ENCODE measurements at places on chromosomes 6 and 20.

DNA sequence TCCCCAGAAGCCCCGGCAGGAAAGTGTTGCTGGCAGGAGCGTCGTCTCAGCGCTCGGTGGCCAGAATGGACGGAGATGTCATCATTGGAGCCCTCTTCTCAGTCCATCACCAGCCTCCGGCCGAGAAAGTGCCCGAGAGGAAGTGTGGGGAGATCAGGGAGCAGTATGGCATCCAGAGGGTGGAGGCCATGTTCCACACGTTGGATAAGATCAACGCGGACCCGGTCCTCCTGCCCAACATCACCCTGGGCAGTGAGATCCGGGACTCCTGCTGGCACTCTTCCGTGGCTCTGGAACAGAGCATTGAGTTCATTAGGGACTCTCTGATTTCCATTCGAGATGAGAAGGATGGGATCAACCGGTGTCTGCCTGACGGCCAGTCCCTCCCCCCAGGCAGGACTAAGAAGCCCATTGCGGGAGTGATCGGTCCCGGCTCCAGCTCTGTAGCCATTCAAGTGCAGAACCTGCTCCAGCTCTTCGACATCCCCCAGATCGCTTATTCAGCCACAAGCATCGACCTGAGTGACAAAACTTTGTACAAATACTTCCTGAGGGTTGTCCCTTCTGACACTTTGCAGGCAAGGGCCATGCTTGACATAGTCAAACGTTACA, 817 bp downstream of the GRM1 start:
- DNase-seq: no peak

DNA sequence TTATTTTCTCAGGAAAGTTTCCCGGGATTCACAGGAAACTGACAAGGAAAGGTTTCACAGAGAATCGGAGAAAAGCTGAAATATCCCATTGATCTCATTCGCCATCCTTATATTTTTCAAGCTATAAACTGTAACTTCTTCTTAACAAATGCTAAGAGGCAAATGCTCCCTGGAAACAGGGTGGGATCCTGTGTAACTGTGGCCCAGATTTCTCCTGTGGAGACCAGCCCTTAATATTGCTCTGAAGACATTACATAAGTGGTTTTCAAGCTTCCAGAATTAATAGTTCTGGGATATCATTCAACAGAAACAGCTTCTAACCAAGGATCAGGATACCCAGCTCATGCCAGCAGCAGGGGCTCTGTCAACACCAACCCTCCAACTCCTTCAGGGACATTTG, 69.2 kb downstream of the THBS2 start:
- no peak for DNase-seq

- DNase-seq: no peak
Measured at GRCh38 chr6:5174244-5174643, 86.5 kb downstream of the LYRM4 start.

DNA sequence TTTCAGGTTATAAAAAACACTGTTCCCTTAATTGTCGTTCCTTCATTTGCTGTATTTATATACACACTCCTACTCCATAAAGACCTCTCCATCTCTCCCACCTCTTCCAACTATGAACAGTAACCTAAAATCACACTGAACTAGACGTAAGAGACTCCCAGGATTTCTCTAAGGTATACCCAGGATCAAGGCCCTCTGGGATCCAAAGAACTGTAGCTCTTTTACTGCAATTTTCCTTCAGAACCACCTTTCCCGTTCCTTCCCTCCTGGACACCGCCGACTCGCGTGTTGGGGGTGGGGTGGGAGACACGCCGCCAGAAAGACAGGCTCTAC, 680 bp downstream of the LATS1 start:
- DNase-seq: no peak

- no peak for DNase-seq
Measured at GRCh38 chr6:81734081-81734480, 18.4 kb downstream of the TENT5A start.

DNA sequence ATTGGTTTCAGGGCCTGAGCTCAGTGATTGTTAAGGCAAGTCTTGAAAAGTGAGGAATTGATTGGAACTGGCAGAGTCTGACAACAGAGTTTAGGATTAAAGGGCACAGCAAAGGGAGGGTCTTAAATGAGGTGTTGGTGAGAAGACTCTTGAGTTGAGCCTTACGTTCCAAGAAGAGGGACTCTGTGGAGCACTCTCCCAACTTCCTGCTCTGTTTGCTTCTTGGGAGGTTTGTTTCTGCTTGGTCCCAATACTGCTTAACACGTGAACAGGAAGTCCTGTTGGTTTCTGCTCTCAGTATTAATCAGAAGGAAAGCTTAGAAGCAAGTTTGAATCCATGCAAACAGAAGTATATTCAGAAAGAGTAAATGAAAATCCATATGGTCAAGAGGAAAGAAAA, 15.6 kb upstream of the SYNDIG1 start:
- DNase-seq: no peak

GRCh38 chr20:50515471-50516106, 5.4 kb downstream of the PTPN1 start:
- no peak for DNase-seq

- no peak for DNase-seq
Measured at GRCh38 chr6:68333442-68333841, 301.6 kb upstream of the ADGRB3 start.

- DNase-seq: no peak
Measured at GRCh38 chr20:20903773-20904500, 191.5 kb upstream of the RALGAPA2 start.

GRCh38 chr20:46683668-46683938, 5.6 kb downstream of the TP53RK start:
- DNase-seq: no peak

GRCh38 chr6:33668914-33669313, 42.6 kb downstream of the UQCC2 start:
- DNase-seq: no peak

DNA sequence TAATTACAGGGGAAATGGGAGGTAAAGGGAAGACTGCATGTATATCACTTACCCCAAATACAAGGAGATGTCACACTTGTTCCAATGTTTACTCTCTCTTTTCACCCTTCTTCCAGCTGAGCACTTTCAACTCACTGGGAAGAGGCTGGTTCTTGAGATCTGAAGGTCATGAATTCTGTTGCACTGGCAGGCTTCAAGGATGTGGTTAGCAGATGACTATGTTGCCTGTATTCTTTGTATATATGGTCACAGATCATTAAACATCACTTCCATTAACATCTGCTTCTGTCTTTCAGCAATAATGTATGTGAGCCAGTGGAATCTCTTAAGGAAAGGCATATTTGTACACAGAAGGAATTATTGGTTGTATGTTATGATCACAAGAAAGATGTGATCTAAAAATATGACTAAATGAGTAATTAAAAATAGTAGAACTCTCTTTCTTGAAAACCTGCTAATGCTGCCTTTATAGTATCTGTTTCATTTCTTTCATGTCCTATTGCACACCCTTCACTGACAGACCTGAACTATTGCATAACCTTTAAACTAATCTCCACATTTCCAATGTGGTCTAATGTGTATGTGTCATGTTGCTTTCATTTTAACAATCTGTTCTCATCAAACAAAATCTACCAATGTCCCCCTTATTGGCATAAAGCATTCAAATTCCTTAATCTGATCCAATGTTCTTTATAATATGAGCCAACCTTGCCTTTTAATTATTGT, 131.4 kb upstream of the EPHA7 start:
- no peak for DNase-seq

DNA sequence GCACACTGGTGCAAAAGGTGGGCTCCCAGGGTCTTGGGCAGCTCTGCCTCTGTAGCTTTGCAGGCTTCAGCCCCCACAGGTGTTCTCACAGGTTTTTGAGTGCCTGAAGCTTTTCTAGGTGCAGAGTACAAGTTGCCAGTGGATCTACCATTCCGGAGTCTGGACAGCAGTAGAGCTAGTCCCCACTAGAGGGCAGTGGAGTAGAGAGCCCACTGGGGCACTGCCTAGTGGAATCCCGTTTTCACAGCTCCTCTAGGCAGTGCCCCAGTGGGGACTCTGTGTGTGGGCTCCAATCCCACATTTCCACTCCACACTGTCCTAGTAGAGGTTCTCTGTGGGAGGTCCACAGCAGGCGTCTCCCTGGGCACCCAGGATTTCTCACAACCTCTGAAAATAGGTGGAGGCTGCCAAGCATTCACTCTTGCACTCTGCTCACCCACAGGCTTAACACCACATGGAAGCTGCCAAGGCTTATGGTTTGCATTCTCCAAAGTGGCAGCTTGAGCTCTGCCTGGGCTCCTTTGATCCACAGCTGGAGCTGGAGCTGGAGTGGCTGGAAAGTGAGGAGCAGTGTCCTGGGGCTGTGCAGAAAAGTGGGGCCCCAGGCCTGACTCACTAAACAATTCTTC, 86.3 kb upstream of the PROKR2 start:
- no peak for DNase-seq

DNA sequence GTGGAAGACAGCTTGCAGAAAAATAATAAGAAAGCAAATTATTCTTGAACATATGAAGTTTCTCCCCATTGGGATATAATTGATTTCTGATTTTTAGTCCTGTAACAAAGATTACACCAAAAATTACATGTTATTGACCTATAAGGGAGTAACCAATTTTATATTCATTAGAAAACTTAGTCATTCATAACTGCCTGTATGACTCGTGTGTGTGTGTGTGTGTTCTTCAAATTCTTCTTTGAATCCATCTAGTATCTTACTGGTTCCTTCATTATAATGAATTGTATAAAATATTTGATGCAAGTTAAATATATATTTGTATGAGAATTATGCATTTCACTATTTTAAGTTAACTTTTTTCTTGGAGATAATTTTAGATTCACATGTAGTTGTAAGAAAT, 310.4 kb downstream of the HAO1 start:
- DNase-seq: no peak

- DNase-seq: no peak
Measured at GRCh38 chr6:145559836-145560235, 175.5 kb downstream of the EPM2A start.

- DNase-seq: no peak
Measured at GRCh38 chr20:13212750-13213149, 8.3 kb upstream of the ISM1 start.

DNA sequence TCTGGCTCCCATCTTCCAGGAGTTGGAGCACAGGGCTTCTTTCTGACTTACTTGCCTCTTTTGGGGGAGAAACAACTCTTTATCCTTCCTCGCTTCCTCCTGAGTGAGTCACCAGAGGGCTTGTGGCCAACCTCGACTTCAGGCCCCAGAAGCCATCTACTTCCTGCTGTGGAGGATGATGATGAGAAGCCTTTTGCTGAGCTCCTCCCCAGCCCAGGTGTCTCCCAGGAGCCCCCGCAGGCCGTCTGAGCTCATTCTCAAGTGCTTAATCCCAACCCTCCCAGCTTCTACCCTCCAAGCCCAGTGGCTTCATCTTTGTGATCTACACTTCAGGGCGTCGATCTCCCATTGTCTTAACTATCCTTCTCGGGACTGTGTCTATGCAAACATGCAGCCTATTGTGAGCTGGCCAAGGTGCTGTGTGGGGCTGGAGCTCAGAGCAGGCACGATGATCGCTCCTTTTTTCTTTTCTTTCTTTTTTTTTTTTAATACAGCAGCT, 27.9 kb downstream of the SDCBP2 start:
- no peak for DNase-seq

- DNase-seq: no peak
Measured at GRCh38 chr20:45235995-45236394, 14.8 kb downstream of the SEMG2 start.

- DNase-seq: no peak
Measured at GRCh38 chr20:23583526-23583925, 15.2 kb upstream of the CST9L start.

DNA sequence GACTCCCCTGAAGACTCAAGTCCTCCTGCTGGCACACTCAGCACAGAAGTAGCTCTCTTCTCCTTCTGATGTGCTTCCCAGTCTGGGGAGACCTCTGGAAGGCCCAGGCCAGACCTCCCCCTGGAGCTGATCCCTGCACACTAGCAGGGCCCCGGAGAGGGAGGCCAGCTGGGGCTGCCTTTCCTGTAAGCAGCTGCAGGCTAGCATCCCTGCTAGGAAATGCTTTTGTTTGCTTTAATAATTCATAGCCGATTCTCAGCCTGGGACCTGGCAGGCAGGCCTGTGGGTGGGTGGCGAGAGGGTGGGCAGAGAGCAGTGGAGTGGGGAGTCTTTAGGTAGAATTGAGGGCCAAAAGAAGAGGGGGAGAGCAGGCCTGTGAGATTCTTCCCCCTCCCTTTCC, 5.2 kb downstream of the EBF4 start:
- DNase-seq: no peak

- DNase-seq: no peak
Measured at GRCh38 chr20:9281803-9282202, 212.9 kb downstream of the PLCB4 start.

DNA sequence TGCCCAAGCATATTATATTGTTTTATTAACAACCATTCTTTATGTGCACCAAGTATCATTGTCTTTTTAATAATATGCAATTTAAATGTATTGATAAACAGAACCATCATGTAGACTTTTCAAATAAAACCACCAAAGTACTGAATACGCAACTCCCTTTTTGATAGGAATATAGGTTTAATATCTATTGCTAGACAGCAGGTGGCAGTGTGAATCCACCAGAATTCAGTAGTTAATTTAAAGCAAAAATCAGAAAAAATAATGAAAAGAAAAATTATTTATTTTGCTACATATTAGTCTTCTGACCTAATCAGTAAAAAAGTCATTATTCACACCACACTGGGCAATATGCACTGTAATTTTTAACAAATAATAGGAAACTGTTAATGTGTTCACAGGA, 143.7 kb downstream of the KLHL32 start:
- peak; percentile 6 for DNase-seq

GRCh38 chr20:35856866-35857265, 85.1 kb downstream of the PHF20 start:
- DNase-seq: no peak

DNA sequence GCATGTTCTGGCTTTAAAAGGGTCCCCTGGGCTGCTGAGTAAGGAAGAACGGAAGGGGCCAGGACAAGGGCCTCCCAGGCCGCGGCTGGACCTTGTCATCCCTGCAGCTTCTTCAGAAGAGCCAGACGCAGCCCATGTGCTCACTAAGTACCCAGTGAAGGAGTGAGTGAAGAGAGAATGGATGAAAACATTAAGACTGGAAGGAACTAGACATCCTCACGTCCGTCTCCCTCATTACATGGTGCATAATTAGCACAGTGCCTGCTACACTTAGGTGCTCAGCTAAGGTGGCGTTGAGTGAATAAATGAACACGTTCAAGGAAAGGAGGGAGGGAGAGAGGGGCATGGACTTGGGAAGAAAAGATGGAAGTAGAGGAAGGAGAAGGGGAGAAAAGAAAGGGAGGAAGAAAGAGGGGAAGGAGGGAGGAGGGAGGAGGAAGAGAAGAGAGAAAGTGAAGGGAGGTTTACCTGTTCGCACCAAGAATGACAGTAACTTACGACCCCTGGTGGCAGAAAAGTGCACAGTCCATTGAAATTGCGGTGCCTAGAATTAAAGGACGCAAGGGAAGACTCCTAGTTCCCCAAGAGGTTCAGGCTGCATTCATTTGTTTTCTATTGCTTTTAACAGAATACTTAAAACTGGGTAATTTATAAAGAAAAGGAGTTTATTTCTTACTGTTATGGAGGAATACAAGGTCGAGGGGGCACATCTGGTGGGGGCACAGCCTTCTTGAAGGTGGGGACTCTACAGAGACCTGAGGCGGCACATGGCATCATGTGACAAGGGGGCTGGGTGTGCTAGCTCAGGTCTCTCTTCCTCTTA, 8.0 kb downstream of the TP53RK start:
- DNase-seq: no peak
